ENCODE measurements at places on chromosomes 7 and 10.

DNA sequence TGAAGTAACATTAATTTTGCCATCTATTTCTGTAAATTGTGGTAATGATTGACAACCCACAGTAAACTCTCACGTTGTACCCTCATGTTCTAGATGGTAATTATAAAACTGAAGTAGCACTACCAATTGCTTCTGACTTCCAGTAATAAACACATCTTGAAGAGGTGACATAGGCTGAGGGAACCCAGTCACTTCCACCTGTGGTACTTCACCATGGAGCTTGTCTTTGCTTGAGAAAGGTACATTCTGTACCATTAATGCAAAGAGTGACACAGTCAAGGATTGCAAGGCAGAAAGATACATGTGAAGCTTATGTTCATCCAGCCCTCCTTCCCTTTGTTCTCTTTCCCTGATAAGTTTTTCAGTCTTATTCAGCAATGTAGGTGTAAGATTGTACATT lies 11.2 kb downstream of the CAPZA2 start:
- no peak for DNase-seq

DNA sequence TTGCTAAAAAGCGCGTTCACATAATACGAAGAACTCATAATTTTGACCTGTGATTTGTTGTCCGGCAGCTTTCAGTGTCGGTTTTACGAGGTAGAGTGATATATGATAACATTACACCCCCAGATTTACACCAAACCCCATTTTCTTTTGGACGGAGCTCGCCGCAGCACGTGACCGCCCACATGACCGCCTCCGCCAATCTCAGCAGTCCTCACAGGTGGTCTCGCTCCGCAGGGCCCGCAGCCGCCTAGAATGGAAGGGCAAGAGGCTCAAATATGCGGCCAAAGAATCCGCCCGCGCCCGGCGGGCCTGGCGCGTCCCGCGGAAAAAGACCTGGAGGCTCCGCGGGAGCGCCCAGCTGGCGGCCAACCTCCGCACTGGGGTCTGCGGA lies at the start of gene HOXA7:
TSS of gene HOXA7 (minus strand) at position 168 of the 391 bp plus-strand sequence. CDS start at position 38, 130 bp downstream.
- DNase-seq: no peak

- no peak for DNase-seq
Observed at GRCh38 chr7:144534655-144535395, 131.3 kb upstream of the NOBOX start.

- DNase-seq: no peak
Observed at GRCh38 chr7:2387897-2388636, 15.3 kb upstream of the CHST12 start.

DNA sequence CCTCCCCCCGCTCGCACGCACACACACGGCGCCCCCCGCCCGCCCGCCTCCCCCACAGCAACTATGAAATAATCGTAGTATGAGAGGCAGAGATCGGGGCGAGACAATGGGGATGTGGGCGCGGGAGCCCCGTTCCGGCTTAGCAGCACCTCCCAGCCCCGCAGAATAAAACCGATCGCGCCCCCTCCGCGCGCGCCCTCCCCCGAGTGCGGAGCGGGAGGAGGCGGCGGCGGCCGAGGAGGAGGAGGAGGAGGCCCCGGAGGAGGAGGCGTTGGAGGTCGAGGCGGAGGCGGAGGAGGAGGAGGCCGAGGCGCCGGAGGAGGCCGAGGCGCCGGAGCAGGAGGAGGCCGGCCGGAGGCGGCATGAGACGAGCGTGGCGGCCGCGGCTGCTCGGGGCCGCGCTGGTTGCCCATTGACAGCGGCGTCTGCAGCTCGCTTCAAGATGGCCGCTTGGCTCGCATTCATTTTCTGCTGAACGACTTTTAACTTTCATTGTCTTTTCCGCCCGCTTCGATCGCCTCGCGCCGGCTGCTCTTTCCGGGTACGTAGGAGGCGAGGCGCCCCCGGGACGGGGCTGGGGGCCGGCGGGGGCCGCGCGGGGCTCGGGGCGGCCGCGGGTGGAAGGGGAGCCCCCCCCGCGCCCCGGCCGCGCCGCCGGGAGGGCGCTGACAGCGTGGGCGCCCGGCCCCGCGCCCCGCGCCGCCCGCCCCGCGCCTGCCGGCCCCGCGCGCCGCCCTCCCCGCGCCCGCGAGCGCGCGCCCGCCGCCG lies 441 bp downstream of the BMI1 start:
- peak; percentile 26 for DNase-seq

DNA sequence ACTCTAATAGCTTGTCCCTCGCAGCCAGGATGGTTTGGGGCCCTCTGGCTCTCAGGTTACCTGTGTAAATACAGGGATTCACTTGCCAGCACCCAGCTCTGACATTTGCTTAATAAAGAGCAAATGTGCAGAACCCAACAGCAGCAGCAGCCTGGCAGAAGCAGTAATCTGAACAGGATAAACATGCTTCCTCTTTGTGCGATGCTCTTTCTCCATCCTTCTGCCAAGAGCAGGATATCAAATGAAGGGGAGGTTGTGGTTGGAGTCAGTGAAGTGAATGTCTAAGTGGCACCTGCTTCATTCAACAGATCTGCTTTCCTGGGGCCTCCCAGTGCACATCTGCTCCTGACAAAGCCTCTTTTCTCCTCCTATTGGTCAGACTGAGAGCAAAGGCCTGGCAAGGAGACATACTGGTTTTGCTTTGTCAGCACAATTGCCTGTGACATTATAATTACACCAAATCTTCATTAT lies 130.3 kb downstream of the NRF1 start:
- DNase-seq: peak; percentile 15

GRCh38 chr7:19139706-19140327 lies 5.4 kb downstream of the FERD3L start:
- DNase-seq: no peak

Data from MV-4-11 (cell line).